Activated naive CD8-positive, alpha-beta T cell treated with anti-CD3 and anti-CD28 coated beads, Interleukin-2, amount 10 ng/mL, durations not matched to agents 7 days and 5 days (primary cell): ENCODE measurements at places on chromosomes 12 and 14. TPM values are rescaled to one million over a fixed set of nuclear protein-coding genes. Genes with fewer than 3 reads are reported as not detected.
A peak's percentile ranks its signal among the peaks of the same experiment; 100 is the strongest.

- no peak for DNase-seq
Observed at GRCh38 chr12:21580748-21581516, 23.7 kb downstream of the GYS2 start.

DNA sequence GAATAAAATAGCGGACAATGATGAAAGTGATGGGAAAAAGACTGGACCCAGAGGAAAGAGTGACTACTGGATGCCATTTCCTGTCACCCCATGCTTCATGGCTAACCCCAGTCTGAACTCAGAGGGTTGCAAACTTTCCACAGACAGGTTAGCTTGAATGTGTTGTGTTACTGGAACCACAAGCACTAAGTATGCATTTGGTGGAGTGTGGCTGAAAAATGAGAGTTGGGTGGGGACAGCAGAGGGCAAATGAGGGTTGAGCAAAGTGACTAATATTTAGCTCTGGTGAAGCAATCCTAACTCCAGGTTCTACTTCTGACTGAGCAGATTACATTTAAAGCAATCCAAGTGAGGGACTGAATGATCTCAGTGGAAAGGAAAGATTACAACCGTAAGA is 1.6 kb downstream of the SLC16A7 start:
- DNase-seq: peak; percentile 41

DNA sequence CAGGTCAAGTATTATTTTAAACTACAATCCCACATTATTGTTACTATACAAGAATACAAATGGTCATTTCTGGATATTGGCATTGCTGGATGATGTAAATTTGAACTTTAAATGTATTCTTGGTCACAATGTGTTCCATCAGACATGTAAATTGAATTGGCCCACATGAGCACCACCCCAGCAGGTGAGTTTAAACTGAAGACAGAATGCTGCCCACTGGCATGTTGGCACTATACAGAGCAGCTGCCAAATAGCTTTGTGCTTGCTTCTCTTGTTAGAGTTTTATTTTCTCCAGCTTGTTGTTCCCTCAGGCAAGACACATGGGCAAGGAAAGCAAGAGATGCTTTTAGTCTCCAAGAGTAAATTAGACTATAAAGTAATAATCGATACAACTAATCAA is 98.6 kb downstream of the C12orf50 start:
- no peak for DNase-seq

- DNase-seq: no peak
Observed at GRCh38 chr12:101707131-101707782, 9.8 kb downstream of the CHPT1 start.

GRCh38 chr12:108933949-108934348 is 54.1 kb downstream of the DAO start:
- DNase-seq: no peak

- no peak for DNase-seq
Observed at GRCh38 chr14:105466531-105467248, 7.9 kb upstream of the CRIP2 start.

The TRAFD1 gene
- 69.7 TPM for total RNA-seq

The SPX gene
- total RNA-seq: 0.11 TPM

The CD69 gene
- total RNA-seq: 116 TPM

The SMARCD1 gene
- total RNA-seq: 57.2 TPM

The TMEM179 gene
- not detected for total RNA-seq
